ENCODE measurements at places on chromosomes 11 and 22.
A peak's percentile ranks its signal among the peaks of the same experiment; 100 is the strongest.

DNA sequence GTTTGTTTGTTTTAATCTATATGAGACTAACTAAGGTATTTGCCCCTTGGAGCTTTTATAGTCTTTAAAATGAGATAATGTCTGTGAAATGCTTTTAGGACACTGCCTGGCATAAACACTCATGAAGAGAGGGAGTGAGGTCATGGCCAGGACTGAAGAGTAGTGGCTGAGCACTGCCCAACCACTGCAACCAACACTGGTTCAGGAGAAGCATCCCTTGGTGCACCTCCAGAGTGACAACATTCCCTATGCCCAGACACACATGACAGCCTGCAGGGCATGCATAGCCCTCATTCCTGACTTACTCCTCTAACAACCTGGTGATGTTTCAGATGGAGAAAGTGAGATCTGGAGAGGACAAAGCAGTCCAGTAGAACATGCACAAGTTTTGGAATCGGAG is 36.1 kb downstream of the ME3 start:
- DNase-seq: peak; percentile 88

- no peak for DNase-seq
Observed at GRCh38 chr11:67022961-67023956, at the start of gene SYT12. Gene SYT12 (plus strand): TSS chr11:67023134. CDS start chr11:67030145, 7,011 bp downstream.

DNA sequence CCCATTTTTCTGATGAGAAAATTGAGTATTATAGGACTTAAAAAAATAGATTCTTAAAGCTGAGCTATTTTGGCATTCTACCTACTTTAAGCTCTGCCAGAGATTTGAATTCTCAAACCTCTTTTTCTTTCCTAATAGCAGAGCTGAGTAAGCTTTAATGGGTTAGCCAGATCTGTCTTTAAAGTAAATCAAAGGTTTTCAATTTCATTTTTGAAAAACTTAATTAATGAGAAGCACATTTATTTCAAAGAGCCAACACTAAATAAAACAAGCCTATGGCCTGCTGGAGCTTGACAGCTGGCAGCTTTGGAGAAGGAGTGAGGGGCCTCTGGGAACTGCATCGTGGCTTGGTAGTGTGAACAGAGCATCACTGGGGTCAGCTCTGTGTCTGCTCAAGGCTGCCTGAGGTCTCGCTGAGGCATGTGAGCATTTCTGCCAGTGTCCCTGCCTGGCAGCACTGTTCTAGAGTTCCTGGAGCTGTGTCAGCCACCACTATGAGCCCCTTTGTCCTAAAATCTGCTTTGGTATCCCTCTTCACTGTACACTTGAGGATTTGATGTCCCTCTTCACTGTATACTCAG is 50.4 kb upstream of the PRSS23 start:
- DNase-seq: no peak

- peak; percentile 93 for DNase-seq
Observed at GRCh38 chr11:75565221-75565814, 3.3 kb downstream of the SERPINH1 start.

DNA sequence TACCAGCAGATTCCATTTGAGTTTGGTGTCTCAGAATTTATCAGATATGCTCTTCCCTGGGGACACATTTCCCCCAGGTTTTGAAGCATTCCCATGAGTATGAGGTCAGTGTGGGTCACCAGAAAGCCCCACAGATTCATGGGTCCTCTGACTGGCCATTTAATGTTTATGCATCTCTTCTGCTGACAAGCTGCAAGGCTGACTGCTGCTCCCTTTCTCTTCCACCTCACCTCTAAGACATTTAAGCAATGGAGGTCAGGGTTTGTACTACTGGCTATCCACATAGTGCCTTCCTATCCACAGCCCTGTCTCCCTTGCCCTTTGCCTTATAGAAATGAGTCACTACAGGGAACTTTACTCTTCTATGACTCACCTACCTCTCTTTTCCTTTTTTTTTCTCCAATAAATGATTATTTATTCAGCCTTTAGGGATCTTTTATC is 106.0 kb upstream of the TIMP3 start:
- DNase-seq: peak; percentile 92

GRCh38 chr11:8298801-8299786 is 35.4 kb upstream of the LMO1 start:
- DNase-seq: no peak

Data from EH (cell line).